Upper lobe of left lung (tissue), 6 donors: ENCODE measurements at places on chromosomes 7 and 10. TPM values are rescaled to one million over a fixed set of nuclear protein-coding genes. Genes with fewer than 3 reads are reported as not detected.
A peak's percentile ranks its signal among the peaks of the same experiment; 100 is the strongest.

DNA sequence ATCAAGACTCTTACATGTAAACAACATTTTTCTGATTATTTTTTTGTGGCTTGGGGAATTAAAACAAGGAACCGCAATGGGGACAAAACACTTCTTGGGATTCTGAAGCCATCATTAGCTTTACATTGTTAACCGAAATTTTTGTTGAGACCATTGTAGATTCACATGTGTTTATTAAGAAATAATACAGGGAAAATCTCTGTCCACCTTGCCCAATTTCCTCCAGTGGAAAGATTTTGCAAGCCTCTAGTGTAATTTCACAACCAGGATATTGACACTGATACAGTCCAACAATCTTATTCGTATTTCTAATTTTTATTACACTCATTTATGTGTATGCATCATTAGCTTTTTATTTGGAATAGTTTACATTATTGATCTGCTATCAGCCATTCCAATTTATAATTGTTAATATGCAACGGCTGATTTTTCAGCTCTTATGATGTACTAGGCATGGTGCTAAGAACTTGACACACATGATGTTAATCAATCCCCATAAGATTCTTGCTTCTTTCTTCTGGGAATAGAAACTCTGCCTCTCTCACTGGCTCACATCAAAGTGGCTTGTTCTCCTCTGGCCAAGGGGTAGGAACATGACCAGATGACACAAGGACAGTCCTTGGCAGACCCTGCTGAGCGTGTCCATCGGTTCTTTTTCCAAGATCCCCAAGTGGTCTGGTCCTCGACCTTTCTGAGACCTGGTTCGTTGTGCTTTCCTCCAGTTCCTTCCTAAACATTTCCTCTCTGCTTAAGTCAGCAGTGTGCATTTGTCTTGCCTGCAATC is 137.6 kb downstream of the ADAM12 start:
- DNase-seq = no peak
- no peaks in the 10 kb centered on the region for H3K27me3 ChIP-seq
- no peak overlapping the region for H3K27ac ChIP-seq
- no peaks in the 10 kb centered on the region for H3K4me1 ChIP-seq

- no peaks in the 10 kb centered on the region for H3K27me3 ChIP-seq
- H3K27ac ChIP-seq = no peak overlapping the region
- H3K4me1 ChIP-seq = peaks cover 12% of the 10 kb centered on the region
- no peak for DNase-seq
- no peak overlapping the region for H3K4me3 ChIP-seq
These were observed 102.8 kb upstream of the DIP2C start for GRCh38 chr10:792083-792791.

DNA sequence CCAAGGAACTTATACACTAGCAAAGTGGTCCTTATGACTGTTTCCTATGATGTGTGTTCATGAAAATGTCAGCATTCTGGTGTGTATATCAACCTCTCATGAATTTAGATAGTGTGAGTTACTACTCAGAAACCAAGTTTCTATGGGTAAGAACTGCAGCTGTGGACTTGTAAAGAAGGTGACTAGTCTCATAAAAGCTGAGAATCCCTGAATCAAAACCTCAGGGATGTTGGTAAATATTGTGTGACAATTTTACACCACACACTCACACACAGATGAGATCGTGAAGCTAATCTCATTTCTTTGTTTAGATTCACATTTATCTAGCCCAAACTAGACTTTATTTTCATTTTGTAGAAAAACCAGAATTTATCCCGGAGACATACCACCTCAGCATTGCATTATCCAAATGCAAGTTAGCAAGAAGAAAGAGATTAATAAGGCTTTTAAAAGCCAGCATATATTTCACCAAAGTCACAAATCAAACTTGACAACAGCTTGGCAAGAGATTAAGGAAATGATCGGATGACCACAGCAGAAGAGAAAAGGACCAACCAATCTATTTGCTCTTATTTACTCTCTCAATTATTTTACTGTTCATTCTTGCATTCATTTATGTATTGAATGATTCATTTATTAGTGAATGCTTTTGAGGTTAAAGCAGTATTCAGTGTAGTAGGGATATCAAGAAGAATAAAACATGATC is 92.9 kb downstream of the PLXDC2 start:
- H3K36me3 ChIP-seq = no peaks in the 10 kb centered on the region
- H3K27me3 ChIP-seq = no peaks in the 10 kb centered on the region
- H3K27ac ChIP-seq = no peak overlapping the region
- H3K4me3 ChIP-seq = no peak overlapping the region
- no peaks in the 10 kb centered on the region for H3K4me1 ChIP-seq

GRCh38 chr10:50506861-50507573 is 116.7 kb downstream of the SGMS1 start:
- H3K4me1 ChIP-seq = no peaks in the 10 kb centered on the region
- no peak for DNase-seq
- H3K27me3 ChIP-seq = no peaks in the 10 kb centered on the region
- no peak overlapping the region for H3K4me3 ChIP-seq
- no peaks in the 10 kb centered on the region for H3K36me3 ChIP-seq

DNA sequence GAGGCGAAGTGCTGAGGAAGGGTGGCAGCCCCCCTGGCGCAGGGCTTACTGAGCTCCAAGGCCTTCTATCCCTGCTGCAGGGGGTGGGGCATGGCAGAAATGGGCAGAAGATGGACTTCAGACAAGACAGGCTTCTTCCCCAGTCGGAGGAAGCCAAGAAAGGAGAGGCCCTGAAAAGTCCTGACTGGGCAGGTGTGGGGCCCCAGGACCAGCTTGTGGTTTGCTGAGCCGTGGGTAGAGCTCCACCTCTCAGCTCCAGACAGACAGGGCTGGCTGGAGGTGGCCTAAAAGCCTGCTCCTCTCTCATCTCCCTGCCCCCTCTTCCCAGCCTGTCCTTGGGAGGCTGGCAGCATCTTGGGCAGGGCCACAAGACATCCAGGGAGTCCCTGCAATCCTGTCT is 67.7 kb downstream of the C10orf105 start:
- H3K4me1 ChIP-seq = no peaks in the 10 kb centered on the region
- no peak overlapping the region for H3K4me3 ChIP-seq
- H3K36me3 ChIP-seq = no peaks in the 10 kb centered on the region
- no peak overlapping the region for H3K27ac ChIP-seq

GRCh38 chr7:95240921-95241320 is 83.4 kb downstream of the PON1 start:
- no peaks in the 10 kb centered on the region for H3K4me1 ChIP-seq
- no peaks in the 10 kb centered on the region for H3K36me3 ChIP-seq
- no peak for DNase-seq
- H3K27ac ChIP-seq = no peak overlapping the region
- no peak overlapping the region for H3K4me3 ChIP-seq

GRCh38 chr7:34059136-34059828 is 153.9 kb downstream of the BMPER start:
- no peaks in the 10 kb centered on the region for H3K27me3 ChIP-seq
- DNase-seq = no peak
- H3K4me3 ChIP-seq = no peak overlapping the region
- H3K27ac ChIP-seq = peak overlapping the region; percentile 11
- H3K4me1 ChIP-seq = no peaks in the 10 kb centered on the region
- no peaks in the 10 kb centered on the region for H3K36me3 ChIP-seq

The TRA2A gene
- 95.9 TPM for total RNA-seq

The NXPH1 gene
- total RNA-seq = not detected

The CEP41 gene
- 9.1 TPM for total RNA-seq

DNA sequence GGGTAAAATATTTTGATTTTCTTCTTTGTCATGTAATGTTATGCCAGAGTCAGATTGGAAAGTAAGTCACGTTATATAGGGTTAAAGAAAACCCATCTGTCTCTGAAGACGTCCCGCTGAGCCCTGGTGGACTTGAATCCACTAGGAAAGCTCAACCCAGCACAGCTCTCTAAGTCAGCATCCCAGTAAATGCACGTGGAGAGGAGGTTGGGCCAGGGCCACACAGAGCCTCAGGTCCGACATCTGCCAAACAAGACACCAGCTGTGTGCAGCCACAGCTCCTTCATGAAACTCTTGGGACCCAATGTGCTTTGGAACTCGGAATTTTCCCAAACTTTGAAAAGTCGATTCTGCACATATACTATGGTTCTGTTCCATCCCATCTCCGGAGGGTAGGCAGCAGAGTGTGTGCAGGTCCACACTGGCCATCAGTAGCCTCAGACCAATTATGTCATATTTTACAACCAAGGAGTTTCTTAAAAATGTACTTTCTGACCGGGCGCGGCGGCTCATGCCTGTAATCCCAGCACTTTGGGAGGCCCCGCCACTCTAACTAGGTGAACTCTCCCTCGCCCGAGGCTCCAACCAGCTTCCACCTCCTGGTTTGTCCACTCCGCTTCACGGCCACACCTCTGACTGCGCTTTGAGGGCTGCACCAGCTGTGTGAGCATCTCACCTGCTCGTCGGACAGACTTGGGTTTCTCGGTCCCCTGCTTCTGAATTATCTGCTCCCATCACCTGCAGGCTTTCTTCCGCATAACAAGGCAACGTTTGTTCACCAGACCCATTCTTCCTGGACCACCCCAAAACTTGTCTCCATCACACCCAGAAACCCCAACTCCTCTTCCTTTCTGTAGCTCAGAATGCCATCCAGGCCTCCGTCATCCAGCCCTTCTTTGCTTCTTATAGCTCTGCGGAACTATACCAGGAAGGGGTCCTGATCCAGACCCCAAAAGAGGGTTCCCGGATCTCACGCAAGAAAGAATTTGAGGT is 29.7 kb upstream of the DNAJB6 start:
- no peak overlapping the region for H3K4me3 ChIP-seq
- no peaks in the 10 kb centered on the region for H3K27me3 ChIP-seq
- no peak for DNase-seq
- H3K36me3 ChIP-seq = no peaks in the 10 kb centered on the region
- no peak overlapping the region for H3K27ac ChIP-seq

The HECTD2 gene
- 9.1 TPM for total RNA-seq

DNA sequence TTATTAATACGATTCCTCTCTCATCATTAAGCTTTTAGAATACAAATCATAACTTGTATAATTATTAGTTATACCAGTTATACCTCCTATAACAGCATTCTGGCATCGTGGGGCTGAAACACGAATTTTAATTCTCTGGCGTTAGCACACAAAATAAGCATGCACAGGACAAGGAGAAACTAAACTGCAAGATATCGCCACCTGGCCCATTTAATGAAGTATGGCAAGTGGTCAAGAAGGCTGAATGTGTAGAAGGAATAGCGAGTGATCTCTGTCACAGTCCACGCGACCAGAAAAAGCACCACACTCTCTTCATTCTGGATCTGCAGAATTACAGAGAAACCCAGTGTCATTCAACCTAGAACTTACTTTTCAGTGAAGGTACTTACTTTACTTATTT is 18.1 kb downstream of the HACD1 start:
- H3K4me3 ChIP-seq = no peak overlapping the region
- no peaks in the 10 kb centered on the region for H3K27me3 ChIP-seq
- no peak for DNase-seq

DNA sequence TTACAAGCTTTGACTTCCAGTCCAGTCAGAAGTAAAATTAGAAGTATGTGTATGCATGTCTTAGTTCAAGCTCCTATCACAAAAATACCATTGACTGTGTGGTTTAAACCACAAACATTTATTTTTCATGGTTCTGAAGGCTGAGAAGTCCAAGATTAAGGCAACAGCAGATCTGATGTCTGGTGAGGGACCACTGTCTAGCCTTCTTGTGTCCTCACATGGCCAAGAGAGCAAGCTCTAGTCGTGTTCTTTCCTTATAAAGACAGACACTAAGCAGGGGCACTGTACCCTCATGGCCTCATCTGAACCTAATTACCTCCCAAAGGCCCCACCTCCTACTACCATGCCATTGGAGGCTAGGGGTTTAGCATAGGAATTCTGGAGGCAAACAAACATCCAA is 41.3 kb upstream of the ARL4A start:
- no peaks in the 10 kb centered on the region for H3K36me3 ChIP-seq
- H3K4me1 ChIP-seq = no peaks in the 10 kb centered on the region
- no peaks in the 10 kb centered on the region for H3K27me3 ChIP-seq
- H3K27ac ChIP-seq = no peak overlapping the region
- no peak overlapping the region for H3K4me3 ChIP-seq
- DNase-seq = no peak

The TSPAN13 gene
- 64.4 TPM for total RNA-seq

GRCh38 chr7:133303931-133304330 is 51.1 kb downstream of the EXOC4 start:
- H3K4me1 ChIP-seq = peaks cover 4% of the 10 kb centered on the region
- H3K27me3 ChIP-seq = no peaks in the 10 kb centered on the region
- H3K4me3 ChIP-seq = no peak overlapping the region
- no peak overlapping the region for H3K27ac ChIP-seq
- H3K36me3 ChIP-seq = peaks cover 22% of the 10 kb centered on the region

The SLC16A9 gene
- total RNA-seq = 1.1 TPM

The GOLGA7B gene
- 1.1 TPM for total RNA-seq

DNA sequence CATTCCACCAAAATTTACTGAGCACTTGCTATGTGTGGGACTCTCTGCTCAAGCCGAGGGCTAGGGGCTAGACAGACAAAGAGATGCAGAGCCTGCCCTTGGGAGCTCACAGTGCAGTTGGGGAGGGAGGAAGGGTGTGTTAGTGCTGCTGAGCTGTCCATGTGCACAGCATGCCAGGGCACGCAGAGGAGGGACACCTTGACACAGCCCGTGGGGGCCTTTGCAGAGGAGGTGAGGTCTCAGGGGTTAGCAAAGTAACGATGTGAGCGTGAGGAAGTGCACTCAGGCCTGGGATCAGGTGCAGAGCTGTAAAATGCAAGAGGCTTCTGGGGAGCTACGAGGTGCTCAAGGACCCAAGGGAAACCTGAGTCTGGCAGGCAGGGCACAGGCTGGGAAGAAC is 16.3 kb downstream of the PRKCQ start:
- H3K4me1 ChIP-seq = peaks cover 43% of the 10 kb centered on the region
- H3K4me3 ChIP-seq = no peak overlapping the region
- H3K27ac ChIP-seq = no peak overlapping the region

DNA sequence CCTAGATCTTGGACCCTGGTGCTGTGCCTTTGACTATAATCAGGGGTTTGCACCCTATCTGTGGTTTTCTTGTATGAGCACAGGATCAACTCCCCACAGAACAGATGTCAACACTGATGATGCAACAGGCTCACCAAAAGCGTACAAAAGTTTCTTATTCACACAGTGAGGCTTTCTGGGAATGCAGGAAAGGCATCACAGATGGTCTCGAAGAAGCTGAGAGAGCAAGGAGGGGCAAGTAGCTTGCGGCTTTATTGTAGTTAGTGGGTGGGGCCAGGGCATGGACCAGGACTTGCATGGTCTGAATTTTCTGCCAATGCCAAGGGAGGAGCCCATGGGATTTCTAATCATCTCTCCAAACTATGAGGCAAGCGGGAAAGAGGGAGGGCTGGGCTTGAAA is 46.2 kb downstream of the SEC61G start:
- H3K4me1 ChIP-seq = no peaks in the 10 kb centered on the region
- H3K36me3 ChIP-seq = no peaks in the 10 kb centered on the region
- no peak for DNase-seq
- no peaks in the 10 kb centered on the region for H3K27me3 ChIP-seq
- H3K4me3 ChIP-seq = no peak overlapping the region

The TSPAN12 gene
- total RNA-seq = 35.9 TPM

DNA sequence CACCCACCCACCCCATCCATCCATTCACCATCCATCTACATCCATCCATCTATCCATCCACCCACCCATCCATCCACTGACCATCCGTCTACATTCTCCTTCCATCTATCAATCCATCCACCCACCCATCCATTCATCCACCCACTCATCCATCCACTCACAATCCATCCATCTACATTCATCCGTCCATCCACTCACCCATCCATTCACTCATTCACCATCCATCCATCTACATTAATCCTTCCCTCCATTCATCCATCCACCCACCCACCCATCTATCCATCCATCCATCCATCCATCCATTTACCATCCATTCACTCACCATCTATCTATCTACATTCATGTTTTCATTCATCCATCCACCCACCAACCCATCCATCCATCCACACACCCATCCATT is 292.5 kb downstream of the ADARB2 start:
- peaks cover 7% of the 10 kb centered on the region for H3K4me1 ChIP-seq
- no peak overlapping the region for H3K27ac ChIP-seq
- no peaks in the 10 kb centered on the region for H3K27me3 ChIP-seq
- H3K36me3 ChIP-seq = no peaks in the 10 kb centered on the region
- no peak overlapping the region for H3K4me3 ChIP-seq

The OR9A2 gene
- total RNA-seq = not detected
